ENCODE measurements at places on chromosomes 11 and 22. TPM values are rescaled to one million over a fixed set of nuclear protein-coding genes. Genes with fewer than 3 reads are reported as not detected.

Gene BEST1
- total RNA-seq = 0.67 TPM

Gene OR8A1
- total RNA-seq = not detected

GRCh38 chr11:2580061-2580421 is 119.8 kb downstream of the KCNQ1OT1 start:
- no peaks in the 10 kb centered on the region for H3K27me3 ChIP-seq
- H3K4me3 ChIP-seq = no peak overlapping the region

GRCh38 chr11:125418396-125418795 is 77.7 kb downstream of the FEZ1 start:
- H3K4me1 ChIP-seq = no peaks in the 10 kb centered on the region
- no peak overlapping the region for H3K27ac ChIP-seq
- DNase-seq = no peak
- H3K27me3 ChIP-seq = no peaks in the 10 kb centered on the region
- no peaks in the 10 kb centered on the region for H3K36me3 ChIP-seq

DNA sequence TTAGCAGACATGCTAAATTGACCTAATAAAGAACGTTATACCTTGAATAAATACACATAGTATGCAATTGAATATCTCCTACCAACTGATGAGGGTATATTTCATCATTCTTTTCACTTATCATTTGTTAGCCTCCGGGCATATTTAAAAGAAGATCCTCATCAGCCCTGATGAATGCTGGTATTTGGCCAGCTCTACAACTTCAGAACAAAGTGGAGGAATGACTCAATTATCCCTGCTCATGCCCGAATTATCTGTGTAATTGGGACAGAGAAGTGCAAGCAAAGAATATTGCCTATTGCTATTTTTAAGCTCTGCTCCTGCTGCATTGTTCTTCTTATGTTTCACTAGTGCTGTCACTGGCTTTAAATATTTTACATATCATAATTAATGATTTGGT is 622.1 kb downstream of the METTL15 start:
- H3K4me1 ChIP-seq = peaks cover 8% of the 10 kb centered on the region
- no peak for DNase-seq
- H3K27ac ChIP-seq = no peak overlapping the region

GRCh38 chr11:116225236-116225635 is 547.6 kb downstream of the BUD13 start:
- no peaks in the 10 kb centered on the region for H3K36me3 ChIP-seq
- H3K27me3 ChIP-seq = no peaks in the 10 kb centered on the region
- DNase-seq = no peak
- H3K4me3 ChIP-seq = no peak overlapping the region

- no peaks in the 10 kb centered on the region for H3K27me3 ChIP-seq
- no peak overlapping the region for H3K27ac ChIP-seq
- H3K36me3 ChIP-seq = no peaks in the 10 kb centered on the region
- DNase-seq = no peak
- H3K4me1 ChIP-seq = no peaks in the 10 kb centered on the region
- no peak overlapping the region for H3K4me3 ChIP-seq
These were observed 175.5 kb downstream of the ADAMTS15 start for GRCh38 chr11:130623670-130624668.

DNA sequence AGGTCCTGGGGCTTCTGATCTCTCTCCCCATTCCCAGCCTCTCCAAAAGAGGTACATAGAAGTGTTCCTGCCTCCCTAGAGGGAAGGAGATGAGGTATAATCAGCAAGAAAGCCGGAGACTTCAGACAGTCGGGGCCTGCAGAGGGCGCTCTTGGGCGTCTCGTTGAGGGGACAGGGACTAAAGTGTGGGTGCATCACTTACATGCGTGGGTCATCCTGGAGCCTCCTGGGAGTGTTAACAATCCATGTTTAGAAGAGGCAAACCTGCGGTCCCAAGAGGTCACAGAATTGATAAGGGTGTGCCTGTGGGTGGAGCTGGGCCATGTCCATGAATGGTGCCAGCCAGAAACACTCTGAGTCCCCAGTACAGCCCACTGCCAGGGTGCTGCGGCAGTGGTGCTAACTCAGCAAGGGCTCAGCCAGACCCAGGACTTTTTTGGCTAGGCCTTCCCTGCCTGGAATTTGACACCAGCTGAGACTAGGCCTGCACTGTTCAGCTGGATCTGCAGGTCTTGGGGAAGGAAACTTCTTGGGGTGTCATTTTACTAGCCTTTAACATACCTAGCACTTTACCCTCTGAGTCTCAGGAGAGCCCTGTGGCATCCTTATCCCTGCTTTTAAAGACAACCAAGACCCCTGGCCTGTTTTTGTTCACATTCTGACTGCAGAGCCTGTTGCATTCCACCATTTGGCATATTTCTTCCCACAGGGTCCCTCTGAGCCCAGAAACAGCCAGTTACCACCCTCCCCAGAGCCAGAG is 5.5 kb downstream of the YDJC start:
- H3K36me3 ChIP-seq = peaks cover 3% of the 10 kb centered on the region
- no peak overlapping the region for H3K4me3 ChIP-seq
- DNase-seq = no peak
- H3K27me3 ChIP-seq = no peaks in the 10 kb centered on the region
- peaks cover 23% of the 10 kb centered on the region for H3K4me1 ChIP-seq
- no peak overlapping the region for H3K27ac ChIP-seq

GRCh38 chr22:32486656-32487390 is 12.2 kb downstream of the FBXO7 start:
- DNase-seq = no peak
- no peak overlapping the region for H3K4me3 ChIP-seq
- H3K27ac ChIP-seq = no peak overlapping the region
- no peaks in the 10 kb centered on the region for H3K27me3 ChIP-seq

DNA sequence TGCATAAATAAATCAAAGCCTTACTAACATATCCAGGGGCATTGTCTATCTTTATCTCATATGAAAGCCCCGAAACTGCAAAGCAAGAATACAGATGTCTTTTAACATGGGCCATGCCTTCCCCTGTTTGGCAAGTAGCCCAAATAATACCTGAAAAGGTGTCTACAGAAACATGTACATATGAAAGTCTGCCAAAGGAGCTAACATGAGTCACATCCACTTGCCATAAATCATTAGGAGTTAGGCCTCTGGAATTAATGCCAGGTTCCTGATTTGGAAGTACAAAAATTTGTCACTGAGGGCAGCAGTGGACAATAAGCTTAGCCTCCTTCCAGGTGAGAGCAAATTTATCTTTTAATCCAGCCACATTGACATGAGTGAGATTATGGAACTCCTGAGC is 85.5 kb upstream of the PGR start:
- no peaks in the 10 kb centered on the region for H3K27me3 ChIP-seq
- no peak overlapping the region for H3K4me3 ChIP-seq
- H3K27ac ChIP-seq = no peak overlapping the region
- H3K4me1 ChIP-seq = no peaks in the 10 kb centered on the region
- no peak for DNase-seq

DNA sequence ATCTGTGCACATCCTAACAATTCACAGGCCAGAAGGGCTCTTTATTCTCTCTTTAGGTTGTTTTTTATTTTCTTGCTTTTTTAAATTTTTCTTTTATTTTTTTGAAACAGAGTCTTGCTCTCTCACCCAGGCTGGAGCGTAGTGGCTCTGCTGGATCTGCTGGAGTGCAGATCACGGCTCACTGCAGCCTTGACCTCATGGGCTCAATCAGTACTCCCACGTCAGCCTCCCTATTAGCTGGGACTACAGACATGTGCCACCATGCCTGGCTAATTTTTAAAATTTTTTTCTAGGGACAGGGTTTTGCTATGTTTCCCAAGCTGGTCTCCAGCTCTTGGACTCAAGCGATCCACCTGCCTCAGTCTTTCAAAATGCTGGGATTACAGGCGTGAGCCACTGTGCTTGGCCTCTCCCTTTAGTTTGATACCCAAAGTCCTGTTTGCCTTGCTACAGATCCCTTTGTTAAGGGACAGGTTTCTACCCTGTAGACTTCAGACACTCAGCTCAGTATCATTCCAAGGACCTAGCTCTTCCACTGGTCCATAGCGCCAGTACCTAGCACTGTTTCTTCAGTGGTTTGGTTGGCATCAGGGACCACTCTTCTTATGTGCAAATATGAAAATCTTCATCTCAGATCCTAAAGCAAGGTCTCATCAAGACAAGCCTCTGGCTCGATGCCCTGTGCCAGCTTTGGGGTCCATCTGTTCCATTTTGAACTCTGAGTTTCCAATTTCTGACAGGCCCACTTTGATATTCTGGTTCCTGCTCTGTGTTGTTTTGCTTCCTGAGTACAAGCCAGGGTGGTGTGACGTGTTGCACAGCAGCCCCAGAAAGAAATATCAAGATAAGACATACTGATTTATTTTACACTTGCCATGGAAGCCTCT is 211.7 kb downstream of the FAT3 start:
- H3K4me3 ChIP-seq = no peak overlapping the region
- H3K36me3 ChIP-seq = no peaks in the 10 kb centered on the region
- no peaks in the 10 kb centered on the region for H3K4me1 ChIP-seq
- DNase-seq = no peak
- no peaks in the 10 kb centered on the region for H3K27me3 ChIP-seq

DNA sequence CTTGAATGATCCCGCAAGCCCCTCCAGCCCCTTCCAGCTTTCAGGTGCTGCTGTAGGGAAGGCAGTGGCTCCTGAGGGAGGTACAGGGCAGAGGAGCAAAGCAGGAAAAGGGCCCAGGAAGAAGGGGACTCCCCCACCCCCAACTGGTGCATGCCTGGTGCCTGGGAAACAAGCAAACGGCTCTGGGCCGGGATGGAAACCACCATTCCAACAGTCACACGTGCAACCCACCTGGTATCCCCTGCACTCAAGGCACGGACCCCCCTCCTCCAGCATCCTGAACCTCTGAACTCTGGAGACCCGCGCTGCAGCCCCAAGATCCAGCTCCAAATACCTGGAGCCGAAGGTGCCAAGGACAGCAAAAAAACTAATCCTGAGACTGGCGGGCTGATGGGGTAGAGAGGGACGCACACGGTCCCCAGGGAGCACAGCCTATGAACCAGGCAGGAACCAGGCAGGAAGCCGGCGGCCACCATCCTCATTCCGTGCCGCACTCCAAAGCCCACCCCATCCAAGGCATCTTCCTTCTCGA is 537 bp downstream of the SCN4B start:
- H3K36me3 ChIP-seq = no peaks in the 10 kb centered on the region
- H3K4me3 ChIP-seq = no peak overlapping the region
- peaks cover 17% of the 10 kb centered on the region for H3K4me1 ChIP-seq
- no peak for DNase-seq
